ENCODE measurements at places on chromosomes 12 and 14.

DNA sequence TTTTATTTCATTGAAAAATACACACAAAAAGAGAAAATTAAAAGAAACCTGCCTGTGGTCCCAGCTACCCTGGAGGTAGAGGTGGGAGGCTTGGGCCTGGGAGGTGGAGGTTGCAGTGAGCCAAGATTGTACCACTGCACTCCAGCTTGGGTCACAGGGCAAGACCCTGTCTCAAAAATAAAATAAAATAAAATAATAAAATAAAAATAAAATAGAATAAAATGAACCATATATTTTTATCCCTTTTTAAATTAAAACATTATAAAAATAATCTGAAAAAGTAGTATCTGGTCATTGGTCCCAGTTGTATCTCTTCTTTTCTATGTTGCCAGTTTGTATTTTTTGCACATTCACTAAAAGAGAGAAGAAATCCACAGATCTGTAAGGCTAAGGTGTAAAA lies 16.7 kb upstream of the FAM234B start:
- no peak for DNase-seq

- no peak for DNase-seq
These were observed 508.5 kb downstream of the ETNK1 start for GRCh38 chr12:23133471-23133870.

GRCh38 chr12:92769124-92769901 lies 66.5 kb downstream of the PLEKHG7 start:
- DNase-seq = peak; percentile 50

- DNase-seq = no peak
These were observed 6.9 kb downstream of the ZBTB39 start for GRCh38 chr12:56999456-56999855.

DNA sequence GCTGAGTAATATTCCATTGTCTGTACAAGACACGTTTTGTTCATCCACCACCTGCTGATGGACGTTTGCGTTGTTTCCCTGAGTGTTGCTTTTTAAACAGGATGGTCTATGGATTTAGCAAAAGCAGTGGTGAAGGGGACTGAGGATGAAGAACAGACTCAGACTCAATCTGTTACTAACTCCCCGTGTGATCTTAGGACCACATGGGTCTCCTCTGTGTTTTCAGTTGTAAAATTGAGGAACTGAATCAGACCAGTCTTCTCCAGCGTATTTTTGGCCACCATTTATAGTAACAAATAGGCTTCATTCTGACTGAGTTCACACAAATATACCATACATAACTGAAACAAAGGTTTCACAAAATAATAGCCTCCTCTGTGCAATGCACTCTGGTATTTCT lies 85.6 kb downstream of the FOXN3 start:
- no peak for DNase-seq

GRCh38 chr14:20606190-20606901 lies 15.2 kb upstream of the RNASE12 start:
- peak; percentile 39 for DNase-seq

DNA sequence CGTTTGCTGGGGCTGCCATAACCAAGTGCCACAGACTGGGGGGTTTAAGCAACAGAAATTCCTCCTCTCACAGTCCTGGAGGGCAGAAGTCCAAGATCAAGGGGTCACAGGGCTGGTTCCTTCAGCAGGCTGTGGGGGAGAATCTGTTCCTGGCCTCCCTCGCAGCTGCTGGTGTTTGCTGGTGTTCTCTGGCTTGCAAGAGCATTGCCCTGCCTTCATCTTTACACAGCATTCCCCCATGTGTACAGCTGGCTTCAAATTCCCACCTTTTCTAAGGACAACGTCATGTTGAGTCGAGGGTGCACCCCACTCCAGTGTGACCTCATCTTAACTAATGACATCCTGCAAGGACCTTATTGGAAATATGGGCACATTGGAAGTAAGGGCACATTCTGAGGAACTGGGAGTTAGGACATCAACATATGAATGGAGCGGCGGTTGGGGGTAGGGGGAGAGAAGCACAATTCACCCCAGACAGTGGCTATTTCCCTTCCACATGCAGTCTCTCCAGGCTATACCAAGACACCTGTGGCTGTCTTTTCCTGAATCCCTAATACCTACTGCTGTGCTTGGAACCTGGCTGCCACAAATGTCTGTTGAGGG lies 123.6 kb downstream of the FOXN3 start:
- no peak for DNase-seq

- no peak for DNase-seq
These were observed 199.0 kb upstream of the FAR2 start for GRCh38 chr12:28950049-28950448.

- no peak for DNase-seq
These were observed 71.6 kb downstream of the NT5DC3 start for GRCh38 chr12:103769240-103769945.

DNA sequence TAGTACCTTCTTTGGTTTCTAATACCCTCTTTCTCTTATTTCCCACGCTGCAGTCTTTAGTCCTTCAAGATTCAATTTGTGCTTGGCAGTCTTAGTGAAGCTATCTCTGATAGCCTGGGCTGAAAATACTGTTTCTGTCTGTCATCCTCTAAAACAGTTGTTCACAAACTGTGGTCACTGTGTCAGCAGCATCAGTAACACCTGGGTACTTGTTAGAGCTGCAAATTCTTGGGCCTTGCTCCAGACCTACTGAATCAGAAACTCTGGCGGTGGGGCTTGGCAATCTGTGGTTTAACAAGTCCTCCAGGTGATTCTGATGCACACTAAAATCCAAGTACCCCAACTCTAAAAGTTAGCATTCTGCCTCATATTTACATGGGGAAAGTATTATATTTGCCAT lies 217.5 kb upstream of the SEL1L start:
- no peak for DNase-seq

- no peak for DNase-seq
These were observed 115.4 kb upstream of the OVCH1 start for GRCh38 chr12:29612912-29613311.

GRCh38 chr12:56725723-56726102 lies 614 bp upstream of the NACA start:
- DNase-seq = no peak

GRCh38 chr12:45801625-45802024 lies 72.1 kb downstream of the ARID2 start:
- no peak for DNase-seq

DNA sequence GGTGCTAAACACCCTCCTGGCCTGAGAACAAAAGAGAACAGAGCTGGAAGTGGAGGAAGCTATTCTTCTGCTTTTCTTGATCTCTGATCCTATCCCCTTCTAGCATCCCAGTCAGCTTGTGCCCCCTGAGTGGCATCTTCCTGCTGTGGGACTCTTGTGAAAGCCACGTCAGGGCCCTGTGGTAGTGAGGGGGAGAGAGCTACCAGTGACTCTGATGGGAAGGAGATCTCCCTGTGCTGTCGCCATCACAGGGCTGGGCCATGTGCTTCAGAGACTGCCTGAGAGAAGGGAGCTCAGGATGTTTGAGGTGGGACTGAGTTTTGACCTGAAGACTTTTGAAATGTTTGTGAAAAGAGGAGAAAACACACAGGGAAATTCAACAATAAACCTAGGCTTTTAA lies 107.6 kb upstream of the FUT8 start:
- DNase-seq = no peak

DNA sequence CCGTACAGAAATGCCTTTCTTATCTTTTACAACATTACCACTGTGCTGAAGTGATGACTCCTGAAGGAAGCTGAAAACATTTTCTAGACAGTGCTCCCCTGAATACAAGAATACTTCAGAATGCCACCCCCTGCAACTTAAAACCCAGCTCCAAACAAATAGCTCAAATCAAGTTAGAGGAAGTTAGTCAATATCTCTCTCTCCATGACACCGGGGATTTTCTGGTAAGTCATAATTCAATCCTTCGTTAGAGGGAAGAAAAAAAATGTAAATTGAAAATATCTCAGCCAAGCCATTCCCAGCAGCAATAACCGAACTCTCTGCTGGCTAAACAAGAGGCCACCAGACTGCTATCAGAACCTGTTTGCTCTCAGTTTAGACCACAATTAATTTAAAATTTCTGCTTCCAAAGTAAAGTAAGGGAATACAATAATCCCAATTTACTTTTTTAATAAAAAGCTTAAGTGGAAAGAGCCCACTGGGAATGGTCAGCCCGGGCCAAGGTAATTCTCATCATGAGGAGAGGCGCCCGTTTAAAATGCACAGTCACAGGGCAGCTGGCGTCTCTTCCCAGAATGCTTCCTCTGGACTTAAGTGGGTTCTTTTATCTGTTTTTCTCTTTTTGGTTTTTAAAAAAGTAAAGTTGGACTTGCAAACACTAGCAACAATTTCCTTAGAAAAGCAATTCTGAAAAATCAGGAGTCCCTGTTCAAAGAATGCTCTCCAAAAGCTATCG lies 710.1 kb upstream of the STXBP6 start:
- DNase-seq = no peak

DNA sequence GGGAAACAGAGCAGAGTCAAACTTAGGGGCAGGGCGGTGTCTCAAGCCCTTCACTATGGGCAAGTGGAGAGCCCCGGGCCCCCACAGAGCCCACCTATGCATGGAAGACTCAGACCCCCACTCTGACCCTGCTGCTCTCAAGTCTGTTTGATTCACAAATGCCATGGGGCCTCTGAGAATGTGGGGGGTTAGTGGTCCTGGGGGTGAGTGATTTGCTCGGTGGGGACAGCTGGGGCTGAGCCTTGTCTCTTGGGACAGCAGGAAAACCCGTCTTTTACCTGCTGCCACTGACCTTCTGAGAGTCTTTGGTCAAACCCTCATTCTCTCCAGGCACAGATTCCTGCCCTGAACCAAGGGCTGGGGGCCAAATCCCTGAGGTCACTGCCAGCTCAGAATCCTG lies 201.0 kb upstream of the RTL1 start:
- no peak for DNase-seq
